Ecto neural progenitor cell (in vitro differentiated cells): ENCODE measurements at places on chromosomes 11 and 22.

DNA sequence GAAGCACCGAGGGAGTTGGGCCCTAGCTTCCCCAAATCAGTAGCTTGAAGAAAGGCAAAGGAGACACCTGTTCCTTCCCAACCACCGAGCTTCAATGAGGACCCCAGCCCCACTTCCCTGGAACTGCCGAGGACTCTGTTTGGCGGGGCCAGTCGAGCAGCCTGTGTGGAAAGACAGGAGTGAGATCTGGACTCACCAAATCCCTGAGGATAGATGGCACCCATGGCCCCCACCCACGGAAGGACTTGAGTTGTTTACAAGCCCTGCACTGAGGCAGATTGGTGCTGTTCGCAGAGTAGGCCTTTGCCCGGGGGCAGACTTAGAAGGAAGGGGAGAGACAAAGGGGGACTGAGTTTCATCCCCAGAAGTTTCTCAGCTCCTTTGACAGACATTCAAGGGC lies 64.6 kb downstream of the FEZ1 start:
- DNase-seq = no peak

- no peak for DNase-seq
Observed at GRCh38 chr11:17163736-17164135, 44.0 kb downstream of the PIK3C2A start.

DNA sequence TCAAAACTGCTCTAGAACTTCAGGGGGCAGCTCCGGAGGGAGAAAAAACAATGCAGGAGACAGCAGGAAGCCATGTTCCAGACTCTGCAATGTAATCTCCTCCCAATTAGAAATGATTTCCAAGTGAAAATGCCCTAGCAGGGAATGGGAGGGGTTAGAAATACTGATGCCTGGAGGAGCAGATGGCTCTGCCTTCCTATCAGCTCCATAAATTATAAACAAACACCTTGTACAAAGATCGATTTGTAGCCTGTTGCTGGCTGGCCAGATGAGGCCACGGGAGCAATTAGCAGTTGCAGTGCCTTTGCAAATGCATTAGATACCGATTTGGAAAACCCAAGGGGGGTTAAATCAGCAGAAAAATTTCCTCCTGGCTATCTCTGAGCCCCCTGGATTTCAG lies 46.6 kb upstream of the CHRM4 start:
- no peak for DNase-seq

DNA sequence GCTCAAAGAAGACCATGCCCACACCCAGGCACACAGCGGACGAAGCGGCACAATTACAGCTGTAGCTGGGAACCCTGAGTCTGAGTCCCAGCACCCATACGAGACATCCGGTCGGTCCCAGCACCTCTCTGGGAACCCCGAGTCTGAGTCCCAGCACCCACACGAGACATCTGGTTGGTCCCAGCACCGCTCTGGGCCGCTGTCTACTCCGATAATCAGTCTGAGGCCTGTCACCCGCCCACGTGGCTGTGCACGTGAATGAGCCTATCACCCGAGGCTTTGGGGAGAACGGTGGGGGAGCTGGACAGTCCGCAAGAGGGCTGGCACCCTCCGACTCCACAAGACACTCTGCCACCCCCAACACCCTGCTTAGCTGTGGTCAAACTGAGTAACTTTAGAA lies 6.2 kb downstream of the TTLL8 start:
- DNase-seq = no peak

DNA sequence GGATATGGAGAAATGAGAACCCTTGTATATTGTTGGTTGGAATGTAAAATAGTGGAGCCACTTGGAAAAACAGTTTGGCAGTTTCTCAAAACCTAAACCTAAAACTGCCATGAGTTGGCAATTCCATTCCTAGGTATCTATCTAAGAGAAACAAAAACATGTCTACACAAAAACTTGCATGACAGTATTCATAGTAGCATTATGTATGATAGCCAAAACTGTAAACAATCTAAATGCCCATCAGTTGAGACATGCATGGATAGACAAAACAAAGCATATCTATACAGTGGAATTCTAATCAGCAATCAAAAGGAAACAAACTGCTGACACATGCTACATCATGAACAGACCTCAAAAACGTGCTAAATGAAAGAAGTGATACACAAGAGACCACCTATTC lies 34.9 kb downstream of the TRAF6 start:
- no peak for DNase-seq

DNA sequence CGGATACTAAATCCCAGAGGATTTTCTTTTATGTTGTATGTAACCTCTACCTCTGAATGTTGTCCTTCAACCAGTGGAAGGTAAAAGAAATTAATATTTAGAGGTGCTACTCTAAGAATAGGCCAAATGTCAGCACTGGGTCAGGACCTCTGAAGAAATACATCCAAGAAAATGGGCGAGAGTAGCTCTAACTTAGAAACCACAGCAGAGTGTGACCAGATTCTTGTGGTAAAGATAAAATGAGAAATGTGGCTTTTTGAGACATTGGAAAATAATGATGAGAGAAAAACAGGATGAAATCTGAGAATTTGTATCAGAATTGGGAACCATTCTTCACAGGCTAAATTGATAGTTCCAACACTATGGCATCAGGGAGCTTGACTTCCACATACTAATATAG lies 63.5 kb downstream of the CSTPP1 start:
- DNase-seq = no peak

DNA sequence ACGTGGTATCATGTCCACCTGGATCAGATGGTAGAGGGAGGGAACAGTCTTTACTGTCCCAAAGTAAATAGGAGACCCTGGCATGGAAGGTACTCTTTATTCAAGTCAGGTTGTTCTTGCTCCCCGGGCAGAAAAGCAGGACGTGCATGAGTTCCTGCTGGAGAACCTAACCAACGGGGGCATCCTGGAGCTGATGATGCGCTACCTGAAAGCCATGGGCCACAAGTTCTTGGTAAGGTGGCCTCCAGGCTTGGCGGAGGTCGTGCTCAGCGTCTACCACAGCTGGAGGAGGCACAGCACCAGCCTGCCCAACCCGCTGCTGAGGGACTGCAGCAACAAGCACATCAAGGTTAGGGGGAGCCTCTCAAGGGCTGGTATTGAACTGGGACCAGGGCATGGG lies 48.7 kb downstream of the CABIN1 start:
- no peak for DNase-seq

- DNase-seq = no peak
Observed at GRCh38 chr11:19978668-19979518, 181.4 kb downstream of the DBX1 start.

DNA sequence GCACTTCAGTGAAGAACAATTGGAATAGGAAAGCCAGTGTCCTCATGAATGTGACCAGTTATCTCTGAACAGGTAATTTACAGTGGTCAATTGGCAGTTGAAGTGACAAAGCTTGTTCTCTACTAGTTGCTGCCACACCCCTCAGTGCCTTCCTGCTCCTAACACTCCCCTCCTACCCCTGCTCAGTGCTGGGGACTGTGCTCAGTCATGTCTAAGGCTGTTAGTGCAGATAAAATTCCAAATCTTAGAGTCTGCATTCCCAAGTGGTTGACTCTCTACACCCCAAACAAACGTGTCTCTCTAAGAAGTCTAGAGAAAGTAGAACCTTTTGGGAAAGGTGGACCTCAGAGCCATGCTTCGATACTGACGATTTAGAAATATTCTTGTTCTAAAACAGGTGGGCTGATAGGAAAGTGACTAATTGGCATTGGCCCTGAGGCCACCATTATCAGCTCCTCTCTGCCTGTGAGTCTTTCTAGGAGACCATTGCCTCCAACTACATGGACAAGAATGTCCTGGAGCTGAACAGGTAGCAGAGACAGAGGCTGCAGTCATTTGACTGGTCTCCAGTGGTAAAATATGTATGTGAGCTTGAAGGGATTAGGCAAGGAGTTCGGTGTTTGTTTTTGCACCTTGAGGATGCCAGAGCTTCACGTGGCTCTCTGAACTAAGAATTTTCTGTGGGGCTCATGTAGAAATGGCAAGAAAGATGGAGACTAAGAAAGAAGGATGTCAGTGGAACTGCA lies 22.1 kb upstream of the NNMT start:
- peak; percentile 13 for DNase-seq

DNA sequence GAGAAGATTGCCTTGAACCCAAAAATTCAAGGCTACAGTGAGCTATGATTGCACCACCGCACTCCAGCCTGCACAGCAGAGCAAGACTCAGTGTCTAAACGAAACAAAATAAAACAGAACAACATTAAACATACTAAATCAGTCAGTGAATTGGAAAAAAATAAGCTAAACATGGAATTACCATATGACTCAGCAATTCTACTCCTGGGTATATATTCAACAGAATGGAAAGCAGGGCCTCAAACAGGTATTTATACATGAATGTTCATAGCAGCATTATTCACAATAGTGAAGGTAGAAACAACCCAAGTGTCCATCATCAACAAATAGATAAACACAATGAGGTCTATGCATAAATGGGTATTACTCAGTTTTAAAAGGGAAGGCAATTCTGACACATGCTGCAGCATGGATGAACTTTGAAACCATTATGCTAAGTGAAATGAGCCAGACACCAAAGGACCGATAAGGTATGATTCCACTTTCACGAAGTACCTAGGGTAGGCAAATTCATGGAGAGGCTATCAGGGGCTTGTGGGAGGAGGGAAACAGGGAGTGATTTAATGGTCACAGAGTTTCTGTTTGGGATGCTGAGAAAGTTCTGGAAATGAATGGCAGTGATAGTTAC lies 15.5 kb downstream of the NTM start:
- no peak for DNase-seq

DNA sequence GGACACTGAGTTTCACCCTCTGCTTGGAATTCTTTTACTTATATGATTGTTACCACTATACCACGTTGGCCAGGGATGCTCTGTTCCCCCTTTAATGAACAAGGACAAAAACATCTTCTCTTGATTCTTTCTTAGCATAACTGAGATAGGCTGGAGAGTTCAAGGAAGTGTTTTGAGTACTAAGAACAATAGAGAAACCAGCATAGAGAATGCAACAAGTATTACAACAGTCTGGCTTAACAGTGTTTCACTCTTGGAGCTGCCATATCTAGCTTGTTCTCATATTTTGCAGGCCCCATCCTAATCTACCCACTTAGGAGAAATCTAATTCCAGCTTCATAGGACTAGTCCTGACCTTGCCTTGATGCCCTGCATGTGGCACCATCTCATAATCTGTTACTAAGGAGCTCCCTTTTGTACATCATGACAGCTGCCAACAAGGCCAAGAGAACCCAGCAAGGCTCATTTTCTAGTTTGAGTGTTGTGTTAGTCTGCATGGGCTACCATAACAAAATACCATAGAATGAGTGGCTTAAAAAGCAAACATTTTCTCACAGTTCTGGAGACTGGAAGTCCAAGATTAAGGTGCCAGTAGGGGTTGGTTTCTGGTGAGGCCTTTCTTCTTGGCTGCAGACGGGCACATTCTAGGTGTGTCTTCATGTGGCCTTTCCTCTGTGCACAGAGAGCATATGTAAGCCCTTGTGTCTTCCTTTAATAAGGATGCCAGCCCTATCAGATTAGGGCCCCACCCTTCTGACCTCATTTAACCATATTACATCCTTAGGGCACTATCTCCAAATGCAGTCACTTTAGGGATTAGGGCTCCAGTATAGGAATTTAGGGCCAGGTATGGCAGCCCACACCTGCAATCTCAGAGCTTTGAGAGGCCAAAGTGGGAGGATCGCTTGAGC lies 37.8 kb downstream of the PACS1 start:
- no peak for DNase-seq

DNA sequence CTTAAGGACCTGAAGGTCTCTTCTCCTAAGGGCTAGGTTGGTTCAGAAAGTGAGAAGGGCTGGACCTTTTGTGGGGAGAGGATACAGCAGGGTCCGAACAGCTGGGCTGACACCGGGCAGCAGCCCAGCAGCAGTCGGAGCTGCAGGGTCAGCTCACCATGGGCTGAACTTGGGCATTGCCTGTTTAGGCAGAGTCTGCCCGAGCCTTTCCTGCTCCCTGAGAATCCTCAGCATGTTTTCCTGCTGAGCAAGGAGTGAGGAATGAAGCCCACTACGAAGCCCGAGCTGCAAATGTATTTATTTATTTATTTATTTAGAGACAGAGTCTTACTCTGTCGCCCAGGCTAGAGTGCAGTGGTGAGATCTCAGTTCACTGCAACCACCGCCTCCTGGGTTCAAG lies 83.9 kb downstream of the PTPRJ start:
- DNase-seq = no peak

GRCh38 chr11:17651061-17651460 lies 68.3 kb upstream of the MYOD1 start:
- no peak for DNase-seq

DNA sequence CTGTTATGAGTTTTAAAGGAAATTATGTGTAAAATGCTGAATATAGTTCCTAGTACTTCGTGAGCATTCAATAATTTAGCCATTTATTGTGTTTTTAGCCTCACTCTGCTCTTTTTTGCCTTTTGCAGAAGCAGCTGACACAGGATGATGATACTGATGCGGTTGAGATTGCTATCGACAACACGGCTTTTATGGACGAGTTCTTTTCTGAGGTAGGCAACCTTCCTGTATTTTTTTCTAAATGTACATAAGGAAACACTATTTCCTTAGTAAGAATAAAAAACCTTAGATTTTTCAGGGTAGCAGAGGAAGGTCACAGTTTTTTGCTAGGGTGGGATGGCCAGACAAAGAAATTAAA lies 17.9 kb downstream of the STX3 start:
- no peak for DNase-seq

DNA sequence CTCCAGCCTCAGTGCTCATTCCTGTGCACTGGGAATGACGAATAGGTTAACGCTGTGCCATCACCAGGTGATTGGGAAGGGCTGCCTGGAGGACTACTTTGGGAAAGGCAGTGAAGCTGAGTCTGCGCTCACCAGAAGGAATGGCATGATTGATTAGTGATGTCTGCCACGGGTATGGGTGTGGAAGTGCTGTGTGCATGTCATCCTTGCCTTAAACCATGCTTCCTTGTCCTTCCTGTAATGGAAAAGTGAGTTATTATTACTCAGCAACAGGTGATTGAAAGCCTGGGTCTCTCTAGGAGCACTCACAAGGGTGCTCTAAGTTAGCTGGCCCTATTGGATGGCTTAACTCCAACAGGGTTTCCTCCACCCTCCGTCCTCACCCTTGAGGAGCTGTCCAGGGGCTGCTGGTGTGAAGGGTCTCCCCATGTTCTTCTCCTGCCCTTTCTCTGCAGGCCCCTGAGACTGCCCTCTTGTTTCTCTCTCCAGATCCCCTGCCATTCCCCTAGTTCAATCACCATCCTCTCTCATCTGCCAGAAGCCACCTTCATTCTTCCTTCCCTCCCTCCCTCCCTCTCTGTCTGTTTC lies 121.9 kb upstream of the NECTIN1 start:
- no peak for DNase-seq
